ENCODE measurements at places on chromosomes 1 and 21. TPM values are rescaled to one million over a fixed set of nuclear protein-coding genes. Genes with fewer than 3 reads are reported as not detected.

The NBPF6 gene
- not detected for polyA plus RNA-seq

The NR1I3 gene
- polyA plus RNA-seq = 3.5 TPM

The HSD3B1 gene
- 0.40 TPM for polyA plus RNA-seq

The SLC19A1 gene
- 31.4 TPM for polyA plus RNA-seq

The GPR161 gene
- polyA plus RNA-seq = 20.7 TPM

The CASQ1 gene
- 0.26 TPM for polyA plus RNA-seq

The RGS16 gene
- 2.7 TPM for polyA plus RNA-seq

DNA sequence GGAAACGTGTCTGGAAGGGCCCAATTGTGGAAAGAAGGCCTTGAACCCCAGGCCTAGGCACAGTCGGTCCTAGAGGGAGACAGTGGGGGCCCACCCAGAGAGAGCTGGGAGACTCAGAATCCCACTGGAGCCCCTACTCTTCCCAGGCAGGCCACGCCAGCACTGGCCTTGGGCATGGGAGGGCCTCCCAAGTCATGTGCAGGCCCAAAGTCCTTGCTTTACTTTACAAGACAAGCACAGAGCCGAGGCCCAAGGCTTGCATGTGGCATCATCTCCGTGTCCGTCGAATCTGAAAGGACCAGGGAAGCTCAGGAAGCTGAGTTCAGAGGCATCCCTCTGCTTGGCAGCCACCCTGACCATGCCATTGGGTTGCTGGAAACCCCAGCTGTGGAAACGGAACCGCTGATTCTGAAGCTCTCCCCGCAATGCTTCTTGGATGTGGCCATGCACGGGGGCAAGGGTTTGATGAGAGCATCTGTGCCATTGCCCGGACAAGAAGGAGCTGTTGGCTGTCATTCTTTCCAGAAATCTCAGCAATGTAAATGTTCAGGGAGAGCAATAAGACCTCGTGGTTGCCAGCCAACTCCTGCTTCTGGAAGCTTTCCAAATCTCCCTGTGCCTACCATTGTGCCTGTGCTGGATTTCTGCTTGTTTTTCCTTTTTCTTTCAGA is 32.8 kb downstream of the ABCG1 start:
- DNase-seq = no peak

GRCh38 chr1:20587661-20588053 is 1.2 kb upstream of the CDA start:
- DNase-seq = no peak

GRCh38 chr1:169802888-169803287 is 8.2 kb upstream of the METTL18 start:
- DNase-seq = no peak

DNA sequence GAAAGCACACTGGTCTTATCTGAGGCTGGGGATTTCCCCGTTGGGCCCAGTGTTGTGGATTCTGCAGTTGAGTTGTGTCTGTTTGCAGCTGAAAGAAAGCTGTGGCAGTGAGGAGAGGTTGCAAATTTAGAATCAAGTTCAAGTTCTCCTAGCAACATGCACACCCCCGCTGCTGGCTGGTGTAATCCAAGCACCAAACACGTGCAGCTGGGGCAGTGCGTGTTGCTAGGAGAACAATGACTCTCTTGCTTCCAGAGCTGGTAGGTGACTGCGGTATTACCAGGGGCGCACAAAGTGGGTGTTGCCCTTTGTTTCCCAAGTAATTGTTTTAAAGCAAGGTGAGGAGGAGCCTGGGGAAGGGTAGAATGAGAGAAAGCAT is 91.5 kb downstream of the IER5 start:
- peak; percentile 39 for DNase-seq

DNA sequence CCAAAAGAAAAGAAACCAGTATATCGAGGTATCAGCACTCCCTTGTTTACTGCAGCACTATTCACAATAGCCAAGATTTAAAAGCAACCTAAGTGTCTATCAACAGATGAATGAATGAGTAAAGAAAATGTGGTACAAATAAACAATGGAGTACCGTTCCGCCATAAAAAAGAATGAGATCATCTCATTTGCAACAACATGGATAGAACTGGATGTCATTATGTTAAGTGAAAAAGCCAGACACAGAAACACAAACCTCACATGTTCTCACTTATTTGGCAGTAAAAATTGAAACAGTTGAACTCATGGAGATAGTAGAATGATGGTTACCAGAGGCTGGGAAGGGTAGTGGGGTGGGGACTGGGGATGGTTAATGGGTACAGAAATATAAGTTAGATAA is 4.3 kb upstream of the GNG5 start:
- DNase-seq = no peak

GRCh38 chr1:228502522-228502921 is 15.3 kb downstream of the RNF187 start:
- no peak for DNase-seq

DNA sequence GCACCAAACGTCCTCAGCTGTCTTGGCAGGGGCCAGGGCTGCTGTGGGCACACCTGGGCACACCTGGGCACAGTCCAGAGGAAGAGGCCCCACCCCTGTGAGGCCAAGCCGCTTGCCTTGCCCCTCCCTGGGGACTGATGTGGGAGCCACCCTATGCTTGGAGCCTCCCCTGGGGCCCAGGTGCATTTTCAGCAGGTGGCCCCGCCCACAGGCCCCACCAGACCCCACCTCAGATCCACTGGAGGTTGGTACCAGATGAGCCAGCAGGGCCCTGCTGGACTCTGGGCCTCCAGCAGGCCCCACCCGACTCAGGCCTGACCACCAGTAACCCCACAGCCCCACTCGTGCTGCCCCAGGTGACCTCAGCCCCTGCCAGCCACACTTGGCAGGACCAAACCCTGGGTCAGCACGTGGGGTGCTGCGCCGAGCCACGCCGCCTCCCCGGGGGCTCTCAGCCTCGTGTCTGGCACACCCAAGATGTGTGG is 8.8 kb downstream of the SLC19A1 start:
- DNase-seq = no peak

DNA sequence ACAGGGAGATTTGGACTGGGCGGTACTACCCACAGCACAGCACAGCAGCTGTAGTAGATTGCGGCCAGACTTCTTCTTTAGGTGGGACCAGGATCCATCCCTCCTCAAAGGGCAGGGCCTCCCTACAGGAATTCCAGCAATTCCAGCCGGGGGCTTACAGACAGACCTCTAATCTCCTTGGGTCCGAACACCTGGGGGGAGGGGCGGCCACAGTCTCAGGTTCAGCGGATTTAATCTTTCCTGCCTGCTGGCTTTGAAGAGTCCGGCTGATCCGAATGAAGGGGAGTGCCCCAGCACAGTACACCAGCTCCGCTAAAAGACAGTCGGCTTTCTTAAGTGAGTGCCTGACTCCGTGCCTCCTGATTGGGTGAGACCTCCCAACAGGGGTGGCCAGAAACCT is 1708.5 kb downstream of the BRINP3 start:
- DNase-seq = no peak

- no peak for DNase-seq
Observed at GRCh38 chr21:46064870-46065214, 33.1 kb upstream of the COL6A2 start.

- peak; percentile 2 for DNase-seq
Observed at GRCh38 chr21:46559291-46559983, 45.4 kb downstream of the S100B start.

DNA sequence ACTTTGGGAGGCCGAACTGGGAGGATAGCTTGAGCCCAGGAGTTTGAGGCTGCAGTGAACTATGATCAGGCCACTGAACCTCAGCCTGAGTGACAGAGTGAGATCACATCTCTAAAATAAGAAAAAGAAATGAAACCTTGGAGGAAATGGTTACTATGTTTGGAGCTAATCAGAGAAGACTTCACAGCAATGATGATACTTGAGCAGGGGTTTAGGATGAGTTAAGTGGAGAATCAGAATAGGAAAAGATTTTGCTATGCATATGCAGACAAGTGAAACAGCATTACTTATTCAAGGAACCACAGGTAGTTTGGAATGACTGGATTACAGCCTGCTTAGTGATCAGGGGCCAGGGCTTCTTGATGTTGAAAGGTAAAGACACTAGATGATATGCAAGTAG is 1.3 kb upstream of the CD5L start:
- DNase-seq = no peak

GRCh38 chr1:31567956-31568570 is 8.3 kb upstream of the TINAGL1 start:
- no peak for DNase-seq

- DNase-seq = no peak
Observed at GRCh38 chr1:34409689-34410229, 233.1 kb downstream of the C1orf94 start.

- no peak for DNase-seq
Observed at GRCh38 chr1:72186733-72187307, 95.5 kb downstream of the NEGR1 start.

DNA sequence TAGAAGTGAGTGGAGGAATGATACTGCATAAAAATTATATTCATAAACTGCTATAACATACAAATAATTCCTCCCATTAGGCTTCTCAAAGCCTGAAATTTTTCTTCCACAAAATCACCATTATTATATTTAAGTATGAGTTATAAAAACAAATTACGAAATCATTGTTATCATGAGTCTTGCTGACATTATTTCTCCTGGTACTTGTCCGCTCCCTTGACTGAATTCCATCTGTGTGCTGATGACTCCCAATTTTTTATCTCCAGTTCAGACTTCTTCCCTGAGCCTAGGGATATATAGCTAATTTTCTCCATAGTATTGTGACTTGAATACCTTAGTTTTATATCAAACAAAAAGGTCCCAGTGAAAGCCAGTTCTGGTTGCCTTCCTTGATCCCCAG is 268.2 kb downstream of the HMCN1 start:
- no peak for DNase-seq

GRCh38 chr1:53617851-53618499 is 121.0 kb downstream of the GLIS1 start:
- no peak for DNase-seq

DNA sequence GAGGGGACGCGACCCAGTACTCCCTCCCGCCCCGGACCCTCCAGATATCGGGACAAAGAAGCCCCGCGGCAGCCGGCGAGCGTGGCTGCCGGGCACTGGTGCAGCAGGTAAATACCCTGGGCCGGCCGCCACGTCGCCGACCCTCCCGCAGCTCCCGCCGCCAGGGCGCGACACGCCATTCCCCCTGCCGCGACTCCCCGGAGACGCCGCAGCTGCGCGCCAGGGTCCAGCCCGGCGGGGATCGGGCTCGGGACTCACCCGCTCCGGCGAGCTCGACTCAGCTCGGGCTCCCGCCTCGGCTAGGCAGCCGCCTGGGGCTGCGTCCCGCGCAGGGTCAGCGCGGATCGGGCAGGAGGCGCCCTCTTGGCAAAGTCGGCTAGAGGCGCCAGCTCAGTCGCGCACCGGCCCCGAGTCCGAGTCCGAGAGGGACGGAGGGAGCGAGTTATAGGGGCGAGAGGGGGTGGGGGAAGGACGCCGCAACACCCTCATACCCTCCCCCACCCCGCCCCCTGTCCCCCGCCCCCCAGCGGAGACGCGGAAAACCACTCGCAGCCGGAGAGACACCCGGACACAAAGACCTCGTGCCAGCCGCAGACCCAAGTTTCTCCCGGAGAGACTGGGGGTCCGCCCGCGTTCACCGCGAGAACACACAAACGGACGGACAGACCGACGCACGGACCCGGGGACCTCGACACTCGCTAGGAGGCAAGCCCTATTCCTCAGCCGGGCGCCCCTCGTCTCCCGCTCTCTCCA is 985 bp downstream of the SYT6 start:
- no peak for DNase-seq

DNA sequence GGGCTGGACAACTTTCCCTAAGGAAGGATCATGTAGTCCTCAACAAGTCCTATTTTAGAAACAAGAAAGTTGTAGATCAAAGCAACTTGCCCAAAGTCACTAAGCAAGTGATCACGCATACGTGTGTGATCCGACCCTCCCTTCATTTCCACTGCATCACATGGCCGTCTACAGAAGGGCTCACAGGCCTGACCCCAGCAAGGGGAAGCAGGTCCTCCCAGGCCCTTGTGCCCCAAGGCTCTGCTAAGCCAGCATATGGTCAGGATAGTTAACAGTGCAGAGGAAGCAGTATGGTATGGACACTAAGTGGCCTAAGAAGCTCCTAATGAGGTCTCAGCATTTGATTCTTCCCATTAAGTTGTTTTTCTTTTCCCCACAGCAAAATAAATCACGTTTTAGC is 24.8 kb downstream of the TFAP2E start:
- DNase-seq = no peak

- DNase-seq = no peak
Observed at GRCh38 chr1:182649041-182649440, 35.3 kb downstream of the RGS8 start.

DNA sequence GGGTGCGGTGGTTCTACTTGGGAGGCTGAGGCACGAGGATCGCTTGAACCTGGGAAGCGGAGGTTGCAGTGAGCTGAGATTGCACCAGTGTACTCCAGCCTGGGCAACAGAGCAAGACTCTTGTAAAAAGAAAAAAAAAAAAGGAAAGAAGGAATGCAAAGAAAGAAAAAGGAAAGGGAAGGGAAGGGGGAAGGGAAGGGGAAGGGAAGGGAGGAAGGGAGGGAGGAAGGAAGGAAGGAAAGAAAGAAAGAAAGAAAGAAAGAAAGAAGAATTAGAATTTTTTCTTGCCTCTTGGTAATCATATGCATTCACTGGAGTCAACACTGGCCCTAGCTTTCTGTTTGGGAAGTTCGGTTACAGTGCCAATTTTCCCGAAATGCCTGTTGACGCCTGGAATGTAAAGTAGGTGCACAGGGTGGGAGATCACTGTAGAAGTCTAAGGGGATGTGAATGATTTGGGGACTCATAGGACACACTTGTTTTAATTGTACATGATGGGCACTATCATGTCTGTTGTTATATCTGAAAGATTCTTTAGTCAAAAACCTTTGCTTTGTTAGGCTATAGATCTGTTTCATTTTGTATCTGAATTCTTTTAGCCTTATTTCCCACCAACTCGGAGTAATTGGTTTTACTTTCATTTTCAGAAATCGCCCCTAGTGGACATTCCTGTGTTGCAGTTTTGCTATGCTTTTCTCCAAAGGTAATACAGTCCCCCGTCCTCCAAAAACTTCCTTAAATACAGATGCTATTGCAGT is 59.8 kb upstream of the MORC3 start:
- peak; percentile 65 for DNase-seq

DNA sequence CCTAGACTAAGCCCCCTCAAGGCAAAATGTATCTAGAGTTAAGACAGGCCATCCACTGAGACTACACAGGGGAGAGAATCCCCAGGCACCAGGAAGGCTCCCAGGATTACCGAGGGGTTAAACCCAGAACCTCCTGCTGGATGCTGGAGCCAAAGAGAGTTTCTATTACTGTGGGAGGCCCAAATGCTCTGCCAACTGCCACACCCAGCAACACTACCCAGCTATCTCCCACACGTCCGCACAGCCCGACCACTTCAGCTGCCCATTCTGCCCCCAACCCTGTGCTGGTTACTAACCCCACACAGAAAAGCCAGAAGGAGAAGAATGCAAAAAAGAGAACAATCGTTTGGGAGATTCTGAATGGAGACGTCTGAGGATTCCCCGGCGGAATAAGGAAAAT is 63.6 kb downstream of the CD46 start:
- no peak for DNase-seq

- DNase-seq = no peak
Observed at GRCh38 chr1:29956349-29957030, 720.2 kb downstream of the PTPRU start.

GRCh38 chr1:96710708-96711477 is 10.7 kb upstream of the PTBP2 start:
- DNase-seq = no peak

GRCh38 chr1:149916193-149916897 is 1.3 kb downstream of the SV2A start:
- DNase-seq = no peak
